ENCODE measurements at places on chromosomes 4 and X.

DNA sequence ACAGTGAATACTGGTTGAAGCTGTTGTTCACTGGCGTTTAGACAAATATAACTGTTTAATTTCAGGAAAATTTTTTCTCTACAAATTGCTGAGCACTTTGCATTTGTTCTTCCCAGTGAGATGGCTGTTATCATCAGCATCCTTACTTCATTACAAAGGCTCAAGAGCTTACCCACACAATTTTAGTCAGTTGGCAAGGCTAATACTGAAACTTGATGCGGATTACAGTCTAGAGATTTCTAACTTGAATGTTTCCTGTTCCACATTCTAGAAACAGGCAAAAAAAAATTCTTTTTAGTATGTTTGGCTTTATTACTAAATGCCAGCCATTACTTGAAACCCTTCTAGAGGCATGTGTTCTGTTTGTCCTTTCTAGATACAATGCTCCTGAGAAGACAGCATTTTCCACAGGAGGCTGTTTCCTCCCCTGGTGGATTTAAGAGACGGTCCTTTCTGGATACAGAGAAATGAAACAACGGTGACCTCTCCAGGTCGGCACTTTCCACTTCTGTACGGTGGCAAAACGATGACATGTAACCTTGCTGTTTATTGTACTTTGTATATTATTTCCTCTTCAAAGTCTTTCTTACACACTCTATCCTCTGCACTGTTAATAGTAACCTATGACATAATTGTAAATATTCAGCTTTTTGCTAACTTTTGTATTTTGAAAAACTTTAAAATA lies 80.9 kb downstream of the RFC1 start:
- DNase-seq: no peak

GRCh38 chr4:137519406-137519805 lies 12.9 kb downstream of the PCDH18 start:
- DNase-seq: no peak

GRCh38 chrX:111823703-111824102 lies 52.3 kb upstream of the TRPC5OS start:
- DNase-seq: no peak

GRCh38 chrX:7191681-7192110 lies 43.7 kb upstream of the PUDP start:
- no peak for DNase-seq

DNA sequence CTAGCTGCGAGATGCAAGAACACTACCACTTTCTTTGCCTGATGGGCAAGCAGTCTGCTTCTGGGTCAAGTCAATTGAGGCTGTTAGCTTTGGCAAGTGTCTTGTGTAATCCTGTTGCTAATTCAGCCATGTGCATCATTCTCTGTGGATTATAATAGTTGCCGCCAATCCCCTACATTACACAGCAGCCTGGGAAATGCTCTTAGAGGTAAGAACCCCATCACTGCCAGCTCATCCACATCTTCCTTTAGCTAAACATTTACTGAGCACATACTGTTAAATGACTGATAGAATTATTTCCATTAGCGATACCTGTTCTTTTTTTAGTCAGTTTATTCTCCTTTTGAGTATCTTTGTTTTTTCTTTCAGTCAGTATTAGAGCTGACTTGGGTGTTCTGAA lies 116.2 kb downstream of the CBR4 start:
- DNase-seq: no peak

DNA sequence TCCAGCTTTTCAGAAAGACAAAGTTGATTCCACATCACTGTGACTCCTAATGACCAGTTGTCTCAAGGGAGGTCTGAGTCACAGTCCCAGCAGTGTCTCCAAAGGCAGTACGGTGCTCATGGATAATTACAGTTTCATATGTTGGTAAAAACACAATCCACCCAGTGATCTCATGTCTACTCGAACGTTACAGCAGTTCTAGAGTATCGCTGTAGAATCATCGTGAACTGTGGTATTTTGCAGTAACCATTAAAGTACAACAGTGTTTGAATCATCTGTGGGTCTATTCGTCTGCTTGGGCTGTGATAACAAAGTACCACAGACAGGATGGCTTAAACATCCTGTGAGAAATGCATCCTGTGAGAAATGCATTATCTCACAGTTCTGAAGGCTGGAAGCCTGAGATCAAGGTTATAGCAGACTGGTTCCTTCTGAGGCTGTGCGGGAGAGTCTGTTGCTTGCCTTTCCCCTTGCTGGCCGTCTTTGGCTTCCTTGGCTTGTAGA lies 121.1 kb upstream of the SORBS2 start:
- DNase-seq: no peak

- DNase-seq: no peak
These were observed 1.3 kb downstream of the STOX2 start for GRCh38 chr4:183906489-183906738.

DNA sequence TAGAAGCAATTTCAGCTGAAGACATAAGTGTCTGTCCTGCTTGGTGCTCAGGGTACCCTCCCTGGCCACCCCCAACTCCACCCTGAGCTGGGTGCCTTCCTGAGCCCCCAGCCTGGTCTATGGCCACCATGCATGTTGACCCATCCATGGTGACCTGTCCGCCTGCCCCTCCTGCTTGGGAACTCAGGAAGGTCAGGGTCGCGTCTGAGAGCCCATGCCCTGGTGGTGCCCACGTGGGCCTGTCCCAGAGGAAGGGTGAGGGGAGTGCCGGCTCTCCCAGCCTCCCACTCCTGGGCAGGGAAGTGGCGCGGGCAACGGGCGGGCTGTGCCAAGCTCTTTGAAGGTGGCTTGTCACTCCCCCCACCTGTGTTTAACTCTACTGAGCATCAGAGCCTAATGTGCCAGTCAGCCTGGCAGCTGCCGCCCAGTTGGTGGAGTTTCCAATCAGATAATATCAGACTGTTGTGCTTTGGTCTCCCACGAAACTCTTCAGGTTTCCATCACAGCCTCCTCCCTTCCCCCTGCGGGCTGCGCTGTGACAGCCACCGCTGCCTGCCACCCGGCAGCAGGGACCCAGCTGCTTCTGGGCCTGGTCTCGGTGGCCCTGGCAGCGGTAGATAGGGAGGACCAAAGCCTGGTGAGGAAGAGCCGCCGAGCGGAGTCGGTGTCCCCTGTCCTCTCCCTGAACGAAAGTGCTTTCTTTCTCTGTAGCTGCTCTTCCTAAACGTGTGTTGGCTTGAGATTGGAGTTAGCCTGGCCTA lies 4.8 kb downstream of the SH3BP2 start:
- no peak for DNase-seq
